ENCODE measurements at places on chromosomes 2 and 18. TPM values are rescaled to one million over a fixed set of nuclear protein-coding genes. Genes with fewer than 3 reads are reported as not detected.

The MAP3K2 gene
- 25.9 TPM for total RNA-seq

The FEV gene
- not detected for total RNA-seq

The ARHGAP28 gene
- total RNA-seq: 6.0 TPM

The ARHGEF4 gene
- total RNA-seq: 2.6 TPM

The KRTCAP3 gene
- total RNA-seq: not detected

The TRABD2A gene
- 0.32 TPM for total RNA-seq

The RSAD2 gene
- total RNA-seq: 3.1 TPM

The NYAP2 gene
- 0.56 TPM for total RNA-seq

The FAM237A gene
- not detected for total RNA-seq

The CFC1 gene
- total RNA-seq: not detected

The CHRNG gene
- 2.9 TPM for total RNA-seq

The METTL4 gene
- total RNA-seq: 3.9 TPM

The UGT1A8 gene
- not detected for total RNA-seq

The ZSCAN30 gene
- 8.8 TPM for total RNA-seq

The BUB1 gene
- 0.17 TPM for total RNA-seq

The MLPH gene
- total RNA-seq: 7.8 TPM

The INPP5D gene
- total RNA-seq: 4.1 TPM

The TUBA3E gene
- total RNA-seq: not detected

The PLA2R1 gene
- total RNA-seq: 0.26 TPM

The ASPRV1 gene
- 1.0 TPM for total RNA-seq

The LYPD6B gene
- not detected for total RNA-seq

The EPHA4 gene
- 5.9 TPM for total RNA-seq

The CGREF1 gene
- 4.1 TPM for total RNA-seq

The CCDC74B gene
- total RNA-seq: not detected

The CNOT11 gene
- 42.1 TPM for total RNA-seq

The SERPINB12 gene
- not detected for total RNA-seq

The TIA1 gene
- 24.7 TPM for total RNA-seq

The GNLY gene
- 8.2 TPM for total RNA-seq

The CROCC2 gene
- not detected for total RNA-seq

The ELOA2 gene
- 0.06 TPM for total RNA-seq

The HOXD3 gene
- total RNA-seq: 3.8 TPM

The ABCG8 gene
- not detected for total RNA-seq

The HSPE1 gene
- 120 TPM for total RNA-seq

The SRD5A2 gene
- 0.15 TPM for total RNA-seq

The NEURL3 gene
- 0.59 TPM for total RNA-seq

The ARHGAP15 gene
- 0.87 TPM for total RNA-seq

The SPHKAP gene
- 0.15 TPM for total RNA-seq
